Central memory CD8-positive, alpha-beta T cell (primary cell): ENCODE measurements at places on chromosomes 1 and 21.
A peak's percentile ranks its signal among the peaks of the same experiment; 100 is the strongest.

DNA sequence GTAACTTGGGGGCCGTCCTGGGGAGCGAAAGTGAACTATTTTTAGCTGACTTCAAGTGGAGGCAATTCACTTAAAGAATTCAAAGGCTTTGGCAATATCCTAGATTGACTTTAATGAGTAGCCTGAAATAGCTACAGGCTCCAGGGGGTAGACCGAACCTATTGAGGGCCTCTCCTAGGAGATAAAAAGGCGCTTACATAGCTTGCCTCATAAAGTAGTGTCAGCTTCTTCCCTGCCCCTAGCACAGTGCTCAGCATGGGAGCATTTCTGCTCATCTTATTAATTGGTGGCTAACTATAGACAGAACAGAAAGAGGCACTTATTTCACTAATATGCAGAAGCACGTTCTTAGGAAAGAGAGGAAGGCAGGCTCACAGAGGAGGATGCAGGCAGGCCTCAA lies 12.3 kb upstream of the CTNNBIP1 start:
- H3K27ac ChIP-seq: no peak overlapping the region
- no peaks in the 10 kb centered on the region for H3K36me3 ChIP-seq
- no peak overlapping the region for H3K4me3 ChIP-seq
- no peak for DNase-seq
- no peaks in the 10 kb centered on the region for H3K27me3 ChIP-seq

GRCh38 chr1:88678405-88678804 lies 5.7 kb upstream of the PKN2 start:
- H3K36me3 ChIP-seq: peaks cover 3% of the 10 kb centered on the region
- H3K27me3 ChIP-seq: no peaks in the 10 kb centered on the region
- H3K4me1 ChIP-seq: peaks cover 9% of the 10 kb centered on the region
- H3K27ac ChIP-seq: no peak overlapping the region
- H3K4me3 ChIP-seq: no peak overlapping the region

DNA sequence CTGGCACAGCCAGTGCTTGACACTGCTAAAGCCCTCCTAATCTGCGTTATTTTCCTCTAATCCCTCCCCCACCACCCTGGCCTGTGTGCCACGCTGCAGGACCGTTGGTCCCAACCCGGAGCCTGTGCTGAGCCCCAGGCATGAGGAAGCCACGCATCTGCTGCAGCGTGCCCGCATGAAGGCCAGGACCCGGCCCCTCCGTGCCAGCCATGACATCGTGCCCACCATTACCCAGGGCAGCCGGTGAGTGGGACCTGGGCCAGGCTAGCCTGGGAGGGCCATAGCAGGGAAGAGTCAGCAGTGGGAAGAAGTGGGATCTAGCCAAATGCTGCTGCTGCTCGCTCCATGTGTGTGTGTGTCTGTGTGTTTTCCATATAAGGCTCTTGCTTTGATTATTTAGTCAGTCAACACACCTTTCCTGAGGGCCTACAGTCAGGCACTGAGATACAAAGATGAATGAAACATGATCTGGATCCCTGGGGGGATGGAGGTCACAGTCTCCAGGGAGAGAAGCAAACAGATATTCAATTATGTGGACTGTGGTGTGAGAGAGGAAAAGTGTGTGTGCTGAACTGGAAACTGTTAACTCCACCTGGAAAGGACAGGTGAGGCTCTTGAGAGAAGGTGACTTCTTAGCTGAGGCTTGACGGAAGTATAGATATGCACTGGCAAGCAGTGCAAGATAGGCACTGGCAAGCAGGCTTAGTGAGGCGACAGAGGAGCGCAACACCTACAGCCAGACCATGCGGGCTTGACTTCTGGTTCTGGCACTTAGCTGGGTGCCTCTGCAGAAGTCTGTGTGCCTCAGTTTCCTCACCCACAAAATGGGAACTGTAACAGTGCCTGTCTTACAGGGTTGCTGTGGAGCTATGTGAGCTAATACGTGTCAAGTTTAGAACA lies 15.9 kb downstream of the KIAA1614 start:
- no peak for DNase-seq
- H3K27me3 ChIP-seq: peaks cover 8% of the 10 kb centered on the region
- H3K36me3 ChIP-seq: no peaks in the 10 kb centered on the region

DNA sequence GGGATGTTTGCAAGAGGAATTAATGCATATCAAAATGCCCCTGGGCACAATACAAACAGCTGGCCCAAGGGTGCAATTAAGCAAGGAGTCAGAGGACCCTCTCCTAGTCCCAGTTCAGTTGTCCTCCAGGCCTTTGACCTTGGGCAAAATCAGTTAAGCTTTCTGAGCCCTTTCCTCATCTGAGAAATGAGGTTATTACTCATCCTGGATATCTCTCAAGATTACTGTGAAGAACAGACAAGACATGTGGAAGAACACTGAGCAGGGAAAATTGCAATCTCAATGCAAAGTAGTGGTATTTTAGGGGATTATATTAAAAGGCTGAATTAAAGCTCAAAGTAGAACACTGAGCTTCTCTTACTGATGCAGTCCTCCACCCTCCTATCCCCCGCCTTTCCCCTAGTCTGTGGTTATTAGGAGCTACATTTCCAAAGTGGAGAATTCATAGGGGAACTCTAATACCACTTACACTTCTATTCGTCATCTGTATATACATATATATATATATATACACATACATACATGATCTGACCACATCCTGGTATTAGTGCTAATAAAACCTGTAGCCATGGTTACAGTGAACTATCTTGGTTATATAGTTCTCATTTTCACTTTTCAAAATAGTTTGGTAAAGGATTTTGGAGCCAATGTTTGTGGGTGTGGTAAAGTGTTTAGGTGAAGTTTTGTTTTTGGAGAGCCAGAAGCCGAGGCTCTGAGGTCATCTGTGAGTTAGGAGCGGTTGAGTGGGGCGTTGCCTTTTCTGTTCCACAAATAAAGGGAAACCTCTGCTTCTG lies 18.1 kb downstream of the KIAA0040 start:
- DNase-seq: no peak
- peaks cover 78% of the 10 kb centered on the region for H3K4me1 ChIP-seq
- no peaks in the 10 kb centered on the region for H3K27me3 ChIP-seq
- H3K36me3 ChIP-seq: peaks cover 17% of the 10 kb centered on the region

DNA sequence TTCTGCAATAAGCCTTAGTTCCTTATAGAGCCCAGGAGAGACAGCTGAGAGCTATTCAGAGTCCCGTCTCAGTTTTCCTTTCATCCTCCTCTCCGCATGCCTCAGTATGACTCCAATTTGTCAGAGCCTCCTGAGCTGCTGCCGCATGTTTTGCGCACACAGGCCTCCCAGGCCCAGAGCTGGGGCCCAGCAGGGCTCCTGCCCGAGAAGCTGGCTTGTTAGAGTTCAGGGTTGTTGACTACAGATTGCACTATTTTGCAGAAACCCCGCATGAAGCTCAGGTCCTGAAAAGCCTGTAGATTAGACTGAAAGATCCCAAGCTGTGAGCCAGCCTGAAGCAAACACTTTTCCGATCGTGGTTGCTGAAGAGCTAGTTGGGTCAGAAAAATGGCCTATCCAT lies 51.5 kb downstream of the IGSF5 start:
- no peak overlapping the region for H3K27ac ChIP-seq
- no peaks in the 10 kb centered on the region for H3K36me3 ChIP-seq
- no peaks in the 10 kb centered on the region for H3K27me3 ChIP-seq
- DNase-seq: no peak
- no peak overlapping the region for H3K4me3 ChIP-seq
- no peaks in the 10 kb centered on the region for H3K4me1 ChIP-seq

GRCh38 chr1:116956378-116956777 lies 45.2 kb upstream of the CD101 start:
- H3K4me3 ChIP-seq: no peak overlapping the region
- H3K27ac ChIP-seq: no peak overlapping the region
- DNase-seq: no peak
- H3K4me1 ChIP-seq: no peaks in the 10 kb centered on the region
- no peaks in the 10 kb centered on the region for H3K36me3 ChIP-seq

DNA sequence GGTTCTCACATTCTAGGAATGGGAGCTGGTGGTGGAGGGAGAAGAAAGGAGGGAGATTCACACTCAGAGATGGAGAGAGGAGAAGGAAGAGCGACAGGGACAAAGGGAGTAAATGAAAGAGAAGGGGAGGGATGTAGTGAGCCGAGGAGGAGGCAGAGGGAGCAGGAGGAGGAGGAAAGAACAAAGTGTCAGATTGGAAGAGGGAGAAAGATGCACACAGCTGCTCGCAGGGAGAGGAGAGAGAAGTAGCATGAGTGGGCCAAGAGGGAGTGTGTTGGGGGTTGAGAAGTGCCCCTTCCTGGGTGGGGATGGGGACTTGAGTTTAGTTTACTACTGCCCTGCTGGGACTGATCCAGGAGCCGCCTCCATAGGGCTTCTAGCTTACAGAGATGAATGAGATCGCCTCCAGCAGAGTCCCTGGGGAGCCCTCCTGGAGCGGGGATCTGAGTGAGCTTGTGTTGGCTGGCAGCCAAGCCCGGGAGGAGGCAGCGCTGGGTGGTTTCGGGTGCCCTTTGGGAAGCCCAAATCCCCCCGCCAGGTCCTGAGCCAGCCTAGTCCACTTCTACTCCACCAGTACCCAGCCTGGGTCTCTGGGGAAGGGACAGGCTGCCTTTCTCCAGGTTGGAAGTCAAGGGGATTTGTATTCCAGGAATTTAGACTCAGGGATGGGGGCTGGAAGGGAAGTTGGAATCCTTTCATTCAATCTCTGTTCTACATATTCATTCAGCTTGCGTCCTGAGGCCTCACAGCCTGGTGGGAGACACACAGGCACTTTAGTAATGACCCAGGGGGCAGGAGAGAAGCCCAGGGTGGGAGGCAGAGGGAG lies 20.9 kb downstream of the PTPRU start:
- no peak overlapping the region for H3K4me3 ChIP-seq
- H3K27me3 ChIP-seq: peaks cover 50% of the 10 kb centered on the region

DNA sequence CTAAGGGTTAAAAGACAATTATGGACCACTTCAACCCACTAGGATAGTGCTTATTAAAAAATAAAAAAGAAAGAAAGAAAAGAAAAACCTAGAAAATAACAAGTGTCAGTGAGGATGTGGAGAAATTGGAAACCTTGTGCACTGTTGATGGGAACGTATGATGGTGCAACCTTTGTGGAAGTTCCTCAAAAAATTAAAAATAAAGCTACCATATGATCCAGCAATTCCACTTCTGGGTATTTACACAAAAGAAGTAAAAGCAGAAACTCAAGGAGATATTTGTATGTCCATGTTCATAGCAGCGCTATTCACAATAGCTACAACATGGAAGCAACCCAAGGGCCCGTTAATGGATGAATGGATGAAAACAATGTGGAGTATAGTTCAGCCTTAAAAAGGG lies 115.2 kb upstream of the ATP1A1 start:
- no peak overlapping the region for H3K27ac ChIP-seq
- H3K27me3 ChIP-seq: no peaks in the 10 kb centered on the region
- peaks cover 9% of the 10 kb centered on the region for H3K4me1 ChIP-seq
- no peak for DNase-seq

- H3K27me3 ChIP-seq: peaks cover 22% of the 10 kb centered on the region
- no peak overlapping the region for H3K4me3 ChIP-seq
- no peaks in the 10 kb centered on the region for H3K4me1 ChIP-seq
Measured at GRCh38 chr1:5161372-5161771, 507.0 kb downstream of the AJAP1 start.

- peaks cover 7% of the 10 kb centered on the region for H3K27me3 ChIP-seq
- H3K27ac ChIP-seq: no peak overlapping the region
- DNase-seq: peak; percentile 25
- H3K4me3 ChIP-seq: no peak overlapping the region
- H3K4me1 ChIP-seq: peaks cover 6% of the 10 kb centered on the region
Measured at GRCh38 chr1:8015036-8015808, 10.9 kb downstream of the ERRFI1 start.

DNA sequence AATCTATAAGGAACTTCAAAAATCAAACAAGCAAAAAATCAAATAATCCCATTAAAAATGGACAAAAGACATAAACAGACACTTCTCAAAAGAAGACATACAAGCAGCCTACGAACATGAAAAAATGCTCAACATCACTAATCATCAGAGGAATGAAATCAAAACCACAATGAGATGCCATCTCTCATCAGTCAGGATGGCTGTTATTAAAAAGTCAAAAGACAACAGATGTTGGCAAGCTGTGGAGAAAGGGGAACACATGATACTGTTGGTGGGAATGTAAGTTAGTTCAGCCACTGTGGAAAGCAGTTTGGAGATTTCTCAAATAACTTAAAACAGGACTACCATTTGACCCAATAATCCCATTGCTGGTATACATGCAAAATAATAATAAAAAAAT lies 226.4 kb downstream of the S1PR1 start:
- peaks cover 12% of the 10 kb centered on the region for H3K27me3 ChIP-seq
- no peaks in the 10 kb centered on the region for H3K4me1 ChIP-seq
- no peak overlapping the region for H3K27ac ChIP-seq
- no peak for DNase-seq

DNA sequence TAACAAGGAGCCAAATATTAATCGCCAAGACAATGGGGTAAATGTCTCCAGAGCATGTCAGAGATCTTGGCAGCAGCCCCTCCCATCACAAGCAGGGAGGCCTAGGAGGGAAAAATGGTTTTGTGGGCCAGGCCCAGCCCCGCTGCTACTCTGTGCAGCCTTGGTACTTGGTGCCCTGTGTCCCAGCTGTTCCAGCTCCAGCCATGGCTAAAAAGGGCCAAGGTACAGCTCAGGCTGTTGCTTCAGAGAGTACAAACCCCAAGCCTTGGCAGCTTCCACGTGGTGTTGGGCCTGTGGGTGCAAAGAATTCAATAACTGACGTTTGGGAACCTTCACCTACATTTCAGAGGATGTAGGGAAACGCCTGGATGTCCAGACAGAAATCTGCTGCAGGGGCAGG lies 10.4 kb downstream of the UBE2G2 start:
- H3K27me3 ChIP-seq: no peaks in the 10 kb centered on the region
- H3K4me1 ChIP-seq: peaks cover 33% of the 10 kb centered on the region
- no peak overlapping the region for H3K4me3 ChIP-seq
- no peak for DNase-seq
- peak overlapping the region; percentile 50 for H3K27ac ChIP-seq
- H3K36me3 ChIP-seq: peaks cover 20% of the 10 kb centered on the region

- no peak overlapping the region for H3K4me3 ChIP-seq
- no peak overlapping the region for H3K27ac ChIP-seq
- peaks cover 41% of the 10 kb centered on the region for H3K27me3 ChIP-seq
- no peaks in the 10 kb centered on the region for H3K4me1 ChIP-seq
Measured at GRCh38 chr1:119531606-119532323, 24.8 kb downstream of the HSD3B1 start.

GRCh38 chr1:224900062-224900630 lies 29.3 kb upstream of the DNAH14 start:
- H3K27ac ChIP-seq: no peak overlapping the region
- H3K27me3 ChIP-seq: peaks cover 76% of the 10 kb centered on the region
- no peak for DNase-seq
- no peaks in the 10 kb centered on the region for H3K4me1 ChIP-seq

DNA sequence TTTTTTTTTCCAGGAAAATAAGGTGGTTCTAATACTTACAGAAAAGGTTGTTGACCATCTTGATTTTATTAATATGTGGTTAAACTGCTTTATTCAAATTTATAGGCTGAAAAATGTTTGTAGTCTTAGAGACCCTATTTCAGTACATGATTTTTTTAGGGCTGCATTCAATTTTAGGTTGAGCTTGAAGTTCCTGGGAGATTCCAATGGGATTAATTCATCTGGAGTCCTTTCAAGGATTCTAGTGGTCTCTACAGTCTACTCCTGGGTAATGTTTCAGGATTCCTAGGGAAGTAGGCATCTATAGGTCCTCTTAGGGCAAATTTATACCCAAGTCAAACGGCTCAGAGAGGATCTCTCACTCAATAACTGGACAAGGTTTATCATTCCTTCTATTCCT lies 126.7 kb downstream of the HMCN1 start:
- DNase-seq: no peak
- peaks cover 11% of the 10 kb centered on the region for H3K27me3 ChIP-seq
- no peak overlapping the region for H3K4me3 ChIP-seq
- H3K27ac ChIP-seq: no peak overlapping the region
- no peaks in the 10 kb centered on the region for H3K36me3 ChIP-seq
- H3K4me1 ChIP-seq: no peaks in the 10 kb centered on the region
